ENCODE measurements at places on chromosomes 2 and 18.

DNA sequence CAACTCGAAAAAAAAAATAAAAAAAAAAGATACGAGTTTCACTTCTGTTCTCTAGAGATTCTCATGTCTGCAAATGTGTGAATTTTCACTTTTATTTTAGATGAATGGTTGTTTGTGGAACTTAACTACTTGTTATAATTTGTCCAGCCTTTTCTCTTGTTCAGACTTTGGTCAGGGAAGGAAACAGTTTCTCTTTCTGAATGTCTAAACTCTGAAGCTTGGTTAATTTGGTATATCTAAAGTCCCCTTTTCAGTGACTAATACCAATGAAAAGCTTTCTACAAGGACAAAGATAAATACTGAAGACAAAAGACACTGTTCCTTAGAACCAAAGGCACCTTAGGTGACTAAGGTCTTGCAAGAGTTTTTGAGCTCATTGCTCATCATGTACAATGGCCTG is 144.4 kb upstream of the PIEZO2 start:
- DNase-seq, result no peak

GRCh38 chr18:47343291-47343690 is 91.8 kb upstream of the SKOR2 start:
- peak; percentile 40 for DNase-seq

- no peak for DNase-seq
These were observed 531.2 kb downstream of the PIK3C3 start for GRCh38 chr18:42486271-42486670.

DNA sequence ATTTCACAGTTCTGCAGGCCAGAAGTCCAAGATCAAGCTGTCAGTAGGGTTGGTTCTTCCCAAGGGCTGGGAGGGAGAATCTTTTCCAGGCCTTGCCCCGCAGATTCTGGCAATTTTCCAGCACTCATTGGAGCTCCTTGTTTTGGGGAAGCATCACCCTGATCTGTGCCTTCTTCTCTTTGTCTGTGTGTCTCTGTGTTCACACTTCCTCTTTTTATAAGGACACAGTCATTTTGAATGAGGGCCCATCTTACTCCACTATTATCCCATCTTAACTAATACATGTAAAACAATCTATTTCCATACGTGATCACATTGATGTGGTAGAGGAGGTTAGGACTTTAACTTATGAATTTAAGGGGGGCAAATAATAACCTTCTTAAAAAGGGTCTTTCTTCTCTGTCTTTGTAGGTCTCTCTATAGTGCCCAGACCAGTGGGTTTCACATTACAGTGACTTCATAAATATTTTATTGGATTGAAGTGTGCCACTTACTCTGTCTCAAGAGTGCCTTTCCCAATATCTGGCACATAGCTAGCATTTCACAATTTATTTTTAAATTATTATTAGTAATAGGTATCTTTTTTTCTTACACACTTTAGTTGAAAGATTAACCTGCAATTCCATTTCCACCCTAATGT is 68.9 kb upstream of the CBLN2 start:
- no peak for DNase-seq

GRCh38 chr2:109256921-109257320 is 127.9 kb downstream of the SH3RF3 start:
- DNase-seq, result peak; percentile 84

- DNase-seq, result no peak
These were observed 154.3 kb downstream of the SEPTIN10 start for GRCh38 chr2:109459485-109459884.

DNA sequence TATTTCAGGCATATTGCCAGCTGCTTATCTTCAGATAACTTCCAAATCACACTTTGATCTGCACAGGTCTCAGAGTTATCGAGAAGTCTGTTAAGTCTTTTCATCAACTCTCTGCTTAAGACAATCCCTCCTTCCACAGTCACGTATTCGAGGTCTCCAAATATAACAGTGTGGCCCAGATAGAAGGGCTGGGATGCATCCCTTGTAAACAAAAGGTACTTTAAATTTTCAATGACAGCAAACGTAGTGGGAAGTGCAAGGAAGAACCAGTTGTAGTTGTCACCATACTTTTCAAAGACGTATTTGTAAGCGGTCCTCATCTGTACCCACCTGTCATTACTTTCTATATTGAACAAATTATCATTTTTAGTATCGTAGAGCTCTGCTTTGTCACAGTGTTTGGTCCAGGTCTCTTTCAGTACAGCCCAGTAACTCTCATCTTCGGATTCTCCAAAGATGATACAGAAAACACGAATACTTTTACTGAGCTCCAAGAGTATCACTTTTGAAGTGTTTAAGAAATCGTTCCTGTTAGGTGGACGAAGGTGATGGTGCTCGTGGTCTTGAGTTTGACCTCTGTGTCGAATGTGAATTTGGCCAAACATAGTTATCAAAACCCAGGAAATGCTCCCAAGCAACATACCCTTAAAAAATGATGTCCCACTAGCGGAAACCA is 445 bp downstream of the C1GALT1C1L start:
- no peak for DNase-seq

GRCh38 chr18:40407909-40408308 is 1547.1 kb upstream of the PIK3C3 start:
- DNase-seq, result peak; percentile 4

DNA sequence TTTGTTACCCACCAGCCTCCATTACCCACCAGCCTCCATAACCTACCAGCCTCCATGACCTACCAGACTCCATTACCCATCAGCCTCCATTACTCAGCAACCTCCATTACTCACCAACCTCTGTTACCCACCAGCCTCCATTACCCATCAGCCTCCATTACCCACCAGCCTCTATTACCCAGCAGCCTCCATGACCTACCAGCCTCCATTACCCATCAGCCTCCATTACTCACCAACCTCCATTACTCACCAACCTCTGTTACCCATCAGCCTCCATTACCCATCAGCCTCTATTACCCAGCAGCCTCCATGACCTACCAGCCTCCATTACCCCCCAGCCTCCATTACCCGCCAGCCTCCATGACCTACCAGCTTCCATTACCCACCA is 133.3 kb upstream of the HS6ST1 start:
- no peak for DNase-seq

DNA sequence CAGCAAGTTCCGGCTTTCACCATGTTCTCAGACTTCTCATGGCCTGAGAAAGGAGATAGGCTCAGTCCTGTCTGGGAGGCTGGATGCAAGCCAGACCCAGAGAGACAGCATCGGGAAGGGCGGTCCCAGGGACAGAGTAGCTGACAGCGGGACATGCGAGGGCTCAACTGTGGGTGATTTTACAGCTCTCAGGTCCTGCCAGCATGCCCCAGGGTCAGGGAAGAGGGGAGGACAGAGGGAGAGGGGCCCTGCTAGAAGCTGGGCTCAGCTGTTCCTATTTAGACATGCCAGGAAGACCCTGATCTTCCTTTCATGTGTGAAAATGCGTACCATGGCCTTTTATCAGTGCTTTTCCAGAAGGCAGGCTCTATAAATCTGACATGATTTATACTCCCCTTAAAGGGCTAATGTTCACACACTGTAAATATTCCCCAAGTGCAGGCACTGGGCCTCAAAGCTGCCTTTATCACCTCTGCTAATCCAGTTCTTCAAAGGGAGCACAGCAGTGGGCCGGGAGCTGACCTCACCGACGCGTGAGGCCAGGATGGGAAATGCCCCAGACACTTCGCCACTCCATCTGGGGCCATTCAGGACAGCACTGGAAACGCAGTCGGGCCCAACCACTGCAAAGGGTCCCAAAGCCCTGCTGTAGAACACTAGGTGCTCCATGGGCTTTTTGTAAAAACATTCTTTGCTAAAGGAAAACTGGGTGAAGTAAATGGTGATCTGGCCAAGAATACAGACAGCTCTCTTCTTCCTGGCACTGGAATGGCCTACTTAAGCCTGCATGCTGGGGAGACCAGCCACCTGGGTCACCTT is 96.1 kb upstream of the LMAN1 start:
- no peak for DNase-seq

DNA sequence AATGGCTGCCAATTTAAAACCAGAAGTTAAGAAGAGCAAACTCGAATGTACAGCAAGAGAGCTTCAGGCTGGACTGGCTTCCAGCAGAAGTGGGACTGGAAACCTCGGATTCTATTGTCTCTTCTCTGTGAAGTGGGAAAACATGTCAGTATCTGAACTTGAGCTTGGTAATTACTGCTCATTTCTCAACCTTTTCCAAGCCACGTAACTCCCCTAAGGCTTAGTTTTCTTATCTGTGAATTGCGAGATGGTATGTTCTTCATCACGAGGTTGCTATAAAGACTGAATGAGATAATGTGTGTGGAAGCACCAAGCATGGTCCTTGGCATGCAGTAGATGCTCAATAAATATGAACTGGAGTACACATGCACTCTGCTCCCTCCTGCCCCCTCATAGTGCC is 259.4 kb upstream of the SPRED2 start:
- DNase-seq, result no peak

DNA sequence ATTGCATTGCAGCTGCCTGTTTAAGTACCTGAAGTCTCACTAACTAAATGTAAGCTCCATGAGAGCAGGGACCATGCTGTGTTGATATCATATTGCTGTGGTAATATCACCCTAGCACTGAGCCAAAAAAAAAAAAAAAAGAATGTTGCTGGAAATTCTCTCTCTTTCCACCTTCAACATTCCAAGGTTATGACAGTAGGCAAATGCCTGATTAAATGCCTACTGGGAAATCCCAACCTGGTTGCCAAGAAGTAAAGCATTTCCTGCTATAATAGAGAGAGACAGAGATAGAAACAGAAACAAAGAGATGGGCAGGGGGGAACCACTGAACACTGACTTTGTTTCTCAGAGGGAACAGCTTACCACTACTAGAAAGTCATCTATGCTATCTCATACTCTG is 1604.2 kb downstream of the LRP1B start:
- DNase-seq, result no peak

DNA sequence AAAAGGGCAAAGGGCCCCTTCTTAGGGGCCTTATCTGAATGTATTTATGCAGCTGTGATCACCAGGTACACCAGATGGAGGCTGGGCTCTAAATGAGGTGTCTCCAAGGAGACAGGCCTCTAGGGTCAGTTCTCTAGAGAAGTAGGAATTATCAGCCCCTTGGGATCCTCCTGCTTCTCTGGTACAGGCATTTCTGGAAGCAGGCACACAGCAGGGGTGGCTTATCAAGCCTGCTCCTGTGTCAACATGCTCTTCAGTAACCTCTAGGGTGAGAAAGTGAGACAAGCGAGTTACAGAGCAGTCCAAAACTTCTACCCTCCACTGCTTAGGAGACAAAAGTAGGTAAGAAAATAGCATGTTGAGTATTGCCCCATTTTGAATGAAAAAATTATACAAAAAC is 13.8 kb downstream of the TPGS2 start:
- DNase-seq, result no peak

GRCh38 chr18:12048827-12049175 is 44.8 kb upstream of the ANKRD62 start:
- DNase-seq, result peak; percentile 78

DNA sequence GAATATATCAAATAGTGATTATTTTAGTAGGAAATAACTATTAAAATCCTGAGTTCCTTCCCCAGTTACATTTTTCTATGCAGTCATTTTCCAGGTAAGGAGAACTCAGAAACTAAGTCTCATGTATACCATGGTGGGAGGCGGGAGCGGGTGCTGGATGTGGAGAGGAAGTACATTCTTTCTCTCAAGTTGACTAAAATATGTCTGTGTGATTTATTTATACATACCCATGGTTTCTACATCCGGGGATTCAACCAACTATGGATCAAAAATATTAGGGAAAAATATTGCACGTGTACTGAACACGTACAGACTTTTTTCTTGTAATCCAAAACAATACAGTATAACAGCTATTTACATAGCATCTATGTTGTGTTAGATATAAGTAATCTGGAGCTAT is 6.8 kb downstream of the ZCCHC2 start:
- DNase-seq, result no peak

DNA sequence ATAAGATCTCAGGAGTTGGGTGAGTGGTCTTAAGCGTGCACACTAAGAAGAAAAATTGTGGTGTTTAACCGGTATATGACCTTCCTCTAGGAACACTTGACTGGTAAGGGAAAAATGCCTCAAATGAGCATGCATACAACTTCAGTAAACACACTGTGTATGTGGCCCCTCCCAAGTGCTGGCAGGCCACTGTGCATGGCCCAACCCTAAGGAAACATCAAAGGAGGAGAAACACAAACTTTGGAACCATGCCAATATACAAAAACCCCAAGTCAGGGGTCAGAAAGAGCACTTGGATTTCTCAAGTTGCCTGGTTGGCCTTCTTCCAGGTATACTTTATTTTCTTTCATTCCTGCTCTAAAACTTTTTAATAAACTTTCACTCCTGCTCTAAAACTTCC is 308.9 kb upstream of the LRRTM4 start:
- no peak for DNase-seq

- DNase-seq, result peak; percentile 68
These were observed 61.9 kb upstream of the HAAO start for GRCh38 chr2:42854207-42854818.

- no peak for DNase-seq
These were observed 93.6 kb upstream of the NFATC1 start for GRCh38 chr18:79302120-79302519.

- DNase-seq, result no peak
These were observed 8.3 kb downstream of the NEU4 start for GRCh38 chr2:241817126-241817820.

DNA sequence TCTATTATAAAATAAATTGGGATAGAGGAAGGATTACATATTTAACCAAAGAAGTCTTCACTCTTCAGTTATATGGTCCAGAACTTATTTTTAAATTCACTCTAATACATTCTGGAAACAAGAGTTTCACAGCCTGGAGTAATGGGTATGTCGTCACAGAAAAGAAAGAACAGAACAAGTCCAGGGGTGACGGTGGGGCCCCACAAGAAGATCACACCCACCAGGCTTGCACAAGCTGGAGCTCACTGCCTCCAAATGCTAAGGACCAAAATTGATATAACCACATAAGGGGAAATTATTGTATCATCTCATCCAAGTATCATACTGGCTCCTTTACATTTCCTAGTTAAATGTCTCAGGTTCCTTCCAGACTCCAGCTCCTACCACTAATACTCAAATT is 11.3 kb downstream of the LRPPRC start:
- DNase-seq, result no peak

- DNase-seq, result no peak
These were observed 90.9 kb downstream of the SP3 start for GRCh38 chr2:173874003-173874893.

GRCh38 chr18:9930299-9930884 is 16.6 kb downstream of the VAPA start:
- DNase-seq, result no peak

DNA sequence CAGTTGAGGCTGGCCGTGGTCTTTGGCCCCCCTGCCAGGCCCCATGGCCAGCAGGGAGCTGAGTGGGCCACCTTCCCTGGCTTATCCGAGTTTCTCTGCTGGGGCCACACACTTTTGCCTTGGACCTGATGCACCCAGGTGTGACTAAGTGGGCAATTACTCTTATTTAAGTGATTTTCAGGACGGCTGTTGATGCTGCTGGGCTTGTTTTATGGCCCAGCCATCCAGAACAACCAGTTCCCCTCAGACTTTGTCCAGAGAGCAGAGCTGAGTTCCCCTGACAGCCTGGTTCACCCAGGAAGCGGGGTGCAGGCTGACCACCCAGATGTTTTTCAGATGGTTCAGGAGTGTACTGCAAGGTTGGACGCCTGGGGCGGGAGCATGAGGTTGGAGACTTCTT is 68.8 kb downstream of the GLI2 start:
- no peak for DNase-seq

- DNase-seq, result no peak
These were observed 126.6 kb downstream of the SH3RF3 start for GRCh38 chr2:109255654-109256053.

- peak; percentile 50 for DNase-seq
These were observed 58.8 kb downstream of the RNF144A start for GRCh38 chr2:6975988-6976387.

- no peak for DNase-seq
These were observed 41.4 kb downstream of the B4GALT6 start for GRCh38 chr18:31643003-31643402.
